ENCODE measurements at places on chromosomes 6 and 20.

GRCh38 chr6:20658516-20658915 lies 124.3 kb downstream of the CDKAL1 start:
- H3K4me3 ChIP-seq = no peak overlapping the region
- H3K36me3 ChIP-seq = no peaks in the 10 kb centered on the region
- DNase-seq = no peak
- no peak overlapping the region for H3K27ac ChIP-seq

DNA sequence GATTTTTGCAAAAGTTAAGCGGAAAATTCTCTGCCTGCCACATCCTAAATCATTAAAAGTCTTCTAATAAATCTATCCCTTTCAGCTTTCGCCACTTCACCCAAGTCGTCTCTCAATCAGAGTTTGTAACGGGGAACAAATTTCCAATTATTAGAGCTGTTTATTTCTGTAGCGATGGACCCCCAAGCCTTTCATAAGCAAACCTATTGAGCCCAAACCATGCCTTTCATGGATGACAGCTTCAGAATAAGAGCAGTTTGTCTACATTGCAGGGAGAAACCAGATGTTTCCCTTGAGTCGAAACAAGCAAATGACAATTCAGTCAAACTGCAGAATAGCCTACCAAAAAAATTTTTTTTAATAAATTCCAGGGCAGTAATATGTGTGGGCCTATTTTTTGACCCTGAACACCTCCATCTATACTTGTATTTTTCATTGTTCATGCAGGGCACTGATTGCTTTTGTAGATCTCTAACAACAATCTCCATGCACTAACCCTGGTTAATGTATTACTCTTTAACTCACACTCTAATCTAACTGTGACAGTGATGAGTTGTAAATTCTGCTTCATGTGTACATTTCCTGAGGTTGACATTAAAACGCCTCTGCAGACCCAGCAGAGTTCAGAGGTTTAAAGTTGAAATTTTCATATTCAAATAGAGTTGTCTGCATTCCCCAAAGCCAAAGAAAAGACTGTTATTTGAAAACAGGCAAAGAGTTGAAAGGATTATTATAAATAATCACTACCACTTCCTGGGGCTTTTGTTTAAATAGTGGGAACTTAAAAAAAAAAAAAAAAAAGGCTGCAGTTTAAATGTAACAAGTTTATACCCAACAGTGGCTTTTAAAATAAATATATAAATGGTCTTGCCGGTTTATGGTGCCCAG lies 64.5 kb downstream of the ATP9A start:
- peak; percentile 51 for DNase-seq
- no peaks in the 10 kb centered on the region for H3K27me3 ChIP-seq
- H3K27ac ChIP-seq = peak overlapping the region; percentile 39
- no peaks in the 10 kb centered on the region for H3K36me3 ChIP-seq
- no peak overlapping the region for H3K4me3 ChIP-seq

DNA sequence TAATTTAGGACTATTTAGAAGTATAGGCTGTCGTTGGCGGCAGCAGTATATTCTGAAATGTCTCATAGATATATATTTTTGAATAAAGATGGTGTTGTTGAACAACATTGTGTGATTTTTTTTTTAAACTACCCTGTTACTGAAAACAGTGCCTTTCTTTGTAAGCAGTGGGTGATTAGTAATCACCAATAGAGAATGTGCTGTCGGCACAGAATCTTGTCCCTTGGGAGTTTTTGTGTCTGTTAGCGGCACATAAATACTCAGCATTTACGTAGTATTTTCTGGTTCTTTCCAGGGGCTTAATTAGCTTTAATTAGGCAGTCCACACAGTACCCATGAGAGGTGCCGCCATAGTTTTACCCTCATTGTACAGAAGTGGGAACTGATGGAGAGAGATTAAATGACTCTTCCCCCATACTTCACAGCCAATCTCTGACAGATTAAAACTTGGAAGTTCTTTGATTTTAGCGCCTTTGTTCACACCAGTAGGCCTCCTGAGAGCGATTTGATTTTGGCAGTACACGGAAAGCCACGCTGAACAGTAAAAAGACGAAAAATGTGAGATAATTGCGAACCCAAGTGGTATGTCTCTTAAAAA lies 58.8 kb downstream of the RPRD1B start:
- no peak overlapping the region for H3K27ac ChIP-seq
- no peaks in the 10 kb centered on the region for H3K27me3 ChIP-seq
- no peak overlapping the region for H3K4me3 ChIP-seq
- peaks cover 48% of the 10 kb centered on the region for H3K36me3 ChIP-seq
- DNase-seq = no peak

DNA sequence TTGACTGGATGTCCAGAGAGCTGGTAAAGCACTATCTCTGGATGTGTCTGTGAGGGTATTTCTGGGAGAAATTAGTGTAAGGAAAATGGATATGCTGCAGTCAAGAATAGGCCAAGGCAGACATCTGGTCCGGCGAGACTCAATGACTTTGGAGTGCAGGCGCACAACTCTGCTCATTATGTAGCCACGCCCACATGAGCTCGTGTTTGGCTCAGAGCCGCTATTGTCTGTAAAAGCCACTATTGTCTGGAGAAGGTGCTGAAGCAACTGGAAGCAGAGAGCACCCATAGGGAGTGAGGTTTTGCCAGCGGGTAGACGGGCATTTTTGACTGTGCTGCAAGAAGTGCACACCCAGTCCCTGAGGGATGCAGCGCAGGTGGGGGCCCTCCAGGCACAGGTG lies 305.0 kb upstream of the POU3F2 start:
- H3K27me3 ChIP-seq = no peaks in the 10 kb centered on the region
- H3K27ac ChIP-seq = no peak overlapping the region
- no peaks in the 10 kb centered on the region for H3K36me3 ChIP-seq
- H3K4me3 ChIP-seq = no peak overlapping the region

GRCh38 chr6:132286298-132287019 lies 114.8 kb downstream of the MOXD1 start:
- H3K27me3 ChIP-seq = no peaks in the 10 kb centered on the region
- no peak overlapping the region for H3K4me3 ChIP-seq
- no peaks in the 10 kb centered on the region for H3K36me3 ChIP-seq
- H3K4me1 ChIP-seq = no peaks in the 10 kb centered on the region
- H3K27ac ChIP-seq = no peak overlapping the region
- no peak for DNase-seq

Data from SK-N-SH (cell line).